Stimulated activated CD4-positive, alpha-beta T cell treated with anti-CD3 and anti-CD28 coated beads, Interleukin-2, amount 100 ng/mL, for 24 hours (primary cell): ENCODE measurements at places on chromosomes 1 and 21.

- DNase-seq: no peak
Observed at GRCh38 chr1:45051005-45051772, 39.1 kb downstream of the UROD start.

GRCh38 chr1:230067419-230067870, 407 bp downstream of the GALNT2 start:
- DNase-seq: peak; percentile 39

GRCh38 chr1:226125097-226125630, 61.4 kb downstream of the ACBD3 start:
- DNase-seq: peak; percentile 96

DNA sequence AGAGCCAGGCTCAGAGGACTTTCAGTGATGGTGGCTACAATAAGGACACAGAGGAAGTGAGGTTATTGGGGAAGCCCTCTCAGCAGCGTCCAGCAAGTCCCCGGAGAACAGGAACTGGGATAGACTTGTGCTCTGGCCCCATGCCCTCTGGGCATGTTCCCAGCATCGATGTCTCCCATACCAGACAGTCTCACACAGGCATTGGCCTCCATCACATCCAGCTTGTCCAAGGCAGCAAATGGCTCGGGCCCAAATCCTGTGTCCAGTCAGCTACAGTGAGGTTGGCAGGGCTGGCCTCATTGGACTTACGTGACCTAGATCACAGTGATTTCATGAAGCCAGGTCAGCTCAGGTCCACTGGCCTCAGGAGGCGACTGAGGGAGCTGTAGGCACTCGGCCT, 19.6 kb upstream of the TMEM54 start:
- DNase-seq: no peak

DNA sequence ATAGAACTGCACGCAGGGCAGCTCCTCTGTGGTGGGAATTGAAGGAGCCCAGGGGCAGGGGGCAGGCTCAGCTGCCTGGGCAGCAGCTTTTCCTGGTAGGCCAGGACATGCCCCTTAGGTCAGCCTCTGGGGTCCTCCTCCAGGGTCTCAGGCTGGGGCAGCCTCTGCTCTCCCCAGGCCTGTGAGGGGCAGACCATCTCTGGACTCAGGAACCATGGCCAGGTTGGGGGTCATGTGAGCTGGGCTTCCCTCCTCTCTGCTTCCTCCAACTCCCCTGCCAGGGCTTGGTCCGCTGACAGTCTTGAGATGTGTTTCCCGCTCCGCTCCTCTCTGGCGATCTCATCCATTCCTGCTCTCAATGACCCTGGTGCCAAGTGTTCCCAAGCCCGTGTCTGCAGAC, 5.7 kb downstream of the C1orf210 start:
- no peak for DNase-seq

DNA sequence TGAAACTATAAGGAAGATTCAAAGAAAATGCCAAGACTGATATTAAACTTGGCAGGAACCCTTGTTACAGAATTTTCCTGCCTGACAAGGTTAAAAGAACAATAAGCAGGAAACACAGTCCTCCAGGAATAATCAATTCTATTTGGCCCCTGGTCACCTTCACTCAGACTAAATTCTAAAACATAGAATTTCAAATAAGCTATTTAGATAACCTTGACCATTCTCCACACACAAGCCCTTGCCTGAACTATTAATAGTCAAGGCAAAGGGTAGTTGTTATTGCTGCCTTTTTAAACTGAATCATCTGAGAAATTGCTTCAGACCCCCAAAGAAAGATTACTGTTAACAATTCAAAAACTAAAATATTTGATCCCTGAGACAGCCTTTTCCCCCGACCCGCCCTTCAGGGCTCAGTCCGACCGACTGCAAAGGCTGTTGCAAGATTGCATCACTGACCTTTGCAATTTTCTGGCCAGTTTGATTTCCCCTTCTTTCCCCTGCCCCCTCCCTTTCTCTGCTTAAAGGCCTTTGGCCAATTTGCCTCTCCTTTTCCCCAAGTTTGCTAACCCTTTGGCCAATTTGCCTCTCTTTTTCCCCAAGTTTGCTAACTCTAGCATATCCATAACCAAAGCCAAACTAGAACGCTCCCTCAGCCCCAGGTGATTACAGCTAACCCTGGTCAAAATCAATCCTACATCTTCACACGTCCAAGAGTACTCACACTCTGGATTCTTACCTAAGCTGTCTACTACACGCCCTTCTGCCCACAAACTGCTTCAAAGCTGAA, 1.4 kb upstream of the G0S2 start:
- no peak for DNase-seq

GRCh38 chr1:32696041-32696440, 6.5 kb downstream of the SYNC start:
- DNase-seq: no peak

DNA sequence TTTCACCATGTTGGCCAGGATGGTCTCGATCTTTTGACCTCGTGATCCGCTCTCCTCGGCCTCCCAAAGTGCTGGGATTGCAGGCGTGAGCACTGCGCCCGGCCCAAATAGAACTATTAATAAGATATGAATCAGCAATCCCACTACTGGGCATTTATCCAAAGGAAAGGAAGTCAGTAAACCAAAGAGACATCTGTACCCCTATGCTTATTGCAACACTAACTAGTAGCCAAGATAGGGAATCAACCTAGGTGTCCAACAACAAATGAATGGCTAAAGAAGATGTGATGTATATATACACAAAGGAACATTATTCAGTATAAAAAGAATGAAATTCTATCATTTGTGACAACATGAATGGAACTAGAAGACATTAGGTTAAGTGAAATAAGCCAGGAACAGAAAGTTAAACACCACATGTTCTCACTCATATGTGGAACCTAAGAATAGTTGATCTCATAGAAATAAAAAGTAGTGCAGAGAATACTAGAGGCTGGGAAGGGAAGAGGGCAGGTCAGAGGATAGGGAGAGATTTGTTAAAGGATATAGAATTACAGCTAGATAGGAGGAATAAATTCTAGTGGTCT, 48.8 kb downstream of the XPR1 start:
- DNase-seq: no peak

DNA sequence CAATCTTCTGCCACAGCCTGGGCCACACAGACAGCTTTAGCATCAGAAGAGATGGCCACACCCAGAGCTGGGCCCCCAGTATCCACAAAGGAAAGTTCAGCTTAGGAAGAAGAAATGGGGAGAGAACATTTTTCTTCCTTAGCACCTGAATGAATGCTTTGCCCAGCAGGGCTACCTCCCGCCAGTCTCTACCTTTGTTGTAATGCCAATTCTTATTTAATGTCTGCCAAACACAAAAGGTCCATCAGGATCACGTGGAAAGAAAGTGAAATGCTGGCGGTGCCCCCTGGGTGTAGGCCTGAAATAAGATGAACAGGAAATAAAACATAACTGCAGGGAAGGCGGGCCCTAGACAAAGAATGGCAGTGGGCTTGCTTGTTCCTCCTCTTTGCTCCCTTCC, 125.6 kb downstream of the CACNA1E start:
- DNase-seq: no peak

DNA sequence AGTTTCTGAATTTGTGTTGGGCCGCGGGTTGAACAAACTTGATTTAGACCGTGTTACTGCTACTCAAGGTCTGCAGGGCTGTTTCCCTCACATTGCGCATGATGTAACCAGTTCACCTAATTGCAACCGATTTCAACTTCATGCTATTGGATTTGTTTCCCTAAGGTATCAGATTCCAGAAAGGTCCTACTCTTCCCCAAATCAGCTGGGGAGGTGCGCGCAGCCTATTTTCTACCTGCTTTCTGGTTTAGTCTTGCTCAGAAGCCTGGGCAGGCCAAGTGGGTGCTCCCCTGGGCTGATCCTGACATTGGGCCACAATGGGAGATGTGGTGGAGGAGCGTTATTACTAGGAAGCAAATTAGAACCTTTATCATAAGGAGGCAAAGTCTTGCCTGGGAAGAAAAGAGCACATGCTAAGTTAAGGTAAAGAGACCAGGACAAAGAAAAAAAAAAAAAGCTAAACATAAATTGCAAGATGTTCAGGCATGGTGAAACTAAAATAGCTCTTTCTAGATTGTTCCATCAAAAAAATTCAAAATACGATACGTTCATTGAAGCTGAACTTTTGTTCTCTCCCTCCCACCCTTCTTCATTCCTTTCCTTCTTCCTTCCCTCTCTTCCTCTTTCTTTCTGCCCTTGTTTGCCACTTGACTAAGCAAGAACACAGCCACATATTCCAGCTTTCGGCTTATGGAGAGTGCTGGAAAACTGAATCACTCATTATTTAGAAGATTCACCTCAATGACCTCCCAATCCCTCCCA, 28.8 kb upstream of the TARBP1 start:
- DNase-seq: no peak

- no peak for DNase-seq
Observed at GRCh38 chr1:155651861-155652661, 36.5 kb downstream of the YY1AP1 start.

- no peak for DNase-seq
Observed at GRCh38 chr1:237471956-237472355, 418.8 kb downstream of the ZP4 start.

- no peak for DNase-seq
Observed at GRCh38 chr1:199067483-199067882, 428.6 kb downstream of the PTPRC start.

GRCh38 chr1:113946678-113947387, 17.7 kb downstream of the HIPK1 start:
- no peak for DNase-seq

DNA sequence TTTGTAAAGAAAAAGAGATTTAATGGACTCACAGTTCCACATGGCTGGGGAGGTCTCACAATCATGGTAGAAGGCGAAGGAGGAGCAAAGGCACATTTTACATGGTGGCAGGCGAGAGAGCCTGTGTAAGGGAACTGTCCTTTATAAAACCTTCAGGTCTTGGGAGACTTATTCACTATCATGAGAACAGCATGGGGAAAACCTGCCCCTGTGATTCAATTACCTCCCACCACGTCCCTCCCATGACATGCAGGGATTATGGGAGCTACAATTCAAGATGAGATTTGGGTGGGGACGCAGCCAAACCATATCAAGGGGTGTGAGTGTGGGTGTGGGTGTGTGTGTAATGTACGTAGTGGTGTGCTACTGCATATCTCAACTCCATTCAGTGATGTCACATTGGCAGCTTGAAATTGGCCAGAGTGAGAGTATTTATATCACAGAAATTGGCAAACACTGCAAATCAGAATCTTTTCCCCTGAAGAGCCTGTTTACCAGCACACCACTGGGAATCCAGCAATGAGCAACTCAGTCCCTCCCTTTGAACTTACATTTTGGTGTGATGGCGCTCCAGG, 5.4 kb downstream of the ARHGEF10L start:
- no peak for DNase-seq

DNA sequence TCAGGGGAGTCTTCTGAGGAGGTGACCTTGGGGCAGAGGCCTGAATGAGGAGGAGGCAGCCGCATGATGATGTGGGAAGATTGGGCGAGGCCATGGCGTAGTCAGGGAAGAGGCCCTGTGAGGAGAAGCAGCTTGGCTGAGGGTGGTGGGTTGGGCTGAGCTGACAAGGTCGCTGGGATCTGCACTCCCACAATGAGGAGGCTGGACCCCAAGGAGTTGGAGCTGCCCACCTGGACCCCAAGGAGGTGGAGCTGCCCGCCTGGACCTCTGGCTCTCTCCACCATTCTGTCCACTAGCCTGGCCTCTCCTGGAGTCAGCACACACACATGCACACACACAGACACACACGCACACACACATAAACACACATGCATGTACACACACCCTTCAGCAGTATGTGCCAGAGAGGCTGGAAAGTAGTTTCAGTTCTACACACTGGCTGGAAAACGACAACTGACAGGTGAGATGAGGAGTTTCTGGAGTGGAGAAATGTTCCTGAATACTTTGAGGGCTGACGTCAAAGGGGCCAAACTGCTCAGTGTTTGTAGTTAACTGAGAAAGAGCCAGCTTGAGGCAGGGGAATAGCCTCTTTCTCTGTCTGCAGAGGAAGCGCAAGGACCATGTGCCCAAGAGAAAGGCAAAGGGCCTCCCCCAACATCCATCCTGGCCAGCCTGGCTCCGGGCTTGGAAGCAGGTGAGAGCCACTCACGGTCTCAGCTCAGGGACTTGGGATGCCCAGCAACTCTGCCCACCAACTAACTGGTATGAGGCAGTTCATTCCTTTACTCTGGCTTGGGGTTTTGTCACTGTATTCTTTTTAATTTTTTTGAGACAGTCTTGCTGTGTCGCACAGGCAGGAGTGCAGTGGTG, 7.1 kb downstream of the SMPDL3B start:
- no peak for DNase-seq

DNA sequence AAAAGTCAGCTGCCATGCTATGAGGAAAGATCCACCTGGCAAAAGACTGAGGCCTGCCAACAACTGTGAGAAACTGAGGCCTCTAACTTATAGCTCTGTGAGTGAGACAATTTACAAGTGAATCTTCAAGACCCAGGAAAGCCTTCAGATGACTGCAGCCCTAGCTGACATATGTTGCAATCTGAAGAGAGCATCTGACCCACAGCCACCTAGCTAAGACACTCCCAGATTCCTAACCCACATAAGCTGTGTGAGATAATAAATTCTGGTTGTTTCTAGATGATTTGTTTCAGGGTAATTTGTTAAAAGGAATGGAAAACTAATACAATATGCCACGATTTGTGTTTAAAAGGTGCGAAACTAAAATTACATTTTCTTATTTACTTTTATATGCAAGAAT, 55.1 kb downstream of the HFM1 start:
- no peak for DNase-seq

- DNase-seq: no peak
Observed at GRCh38 chr1:14880456-14881316, 272.9 kb upstream of the TMEM51 start.

- no peak for DNase-seq
Observed at GRCh38 chr1:84842748-84843231, 50.2 kb downstream of the LPAR3 start.

GRCh38 chr1:25805863-25806225, 5.9 kb downstream of the SELENON start:
- DNase-seq: no peak

GRCh38 chr1:72326494-72326893, 44.2 kb upstream of the NEGR1 start:
- no peak for DNase-seq

DNA sequence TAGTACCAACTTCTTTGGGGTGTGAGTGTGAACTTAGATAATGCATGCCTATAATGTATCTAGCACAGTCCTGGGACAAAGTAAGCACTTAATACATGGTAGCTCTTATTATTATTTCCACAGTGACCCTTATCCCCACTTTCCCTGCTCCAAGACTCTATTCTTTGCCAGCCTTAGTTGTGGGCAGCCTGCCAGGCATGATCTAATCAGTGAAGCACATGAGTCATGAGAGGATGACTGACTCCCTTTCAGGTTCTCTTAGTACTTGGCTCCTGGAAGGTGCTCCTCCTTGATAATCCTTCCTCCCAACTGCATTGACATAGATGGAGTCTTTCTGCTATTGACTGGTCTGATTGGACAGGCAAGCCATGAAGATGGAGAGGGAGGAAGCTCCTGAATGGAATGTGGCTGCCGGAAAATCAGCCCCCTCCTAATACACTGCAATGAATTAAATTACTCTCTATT, 17.4 kb upstream of the GNG12 start:
- no peak for DNase-seq

- no peak for DNase-seq
Observed at GRCh38 chr1:51717842-51718241, 101.0 kb downstream of the OSBPL9 start.

GRCh38 chr1:172826096-172826741, 167.3 kb downstream of the FASLG start:
- DNase-seq: no peak

- no peak for DNase-seq
Observed at GRCh38 chr1:4308806-4309205, 345.6 kb upstream of the AJAP1 start.

GRCh38 chr21:17462276-17462981, 50.4 kb upstream of the CXADR start:
- DNase-seq: no peak

GRCh38 chr1:235947989-235948388, 81.3 kb upstream of the LYST start:
- no peak for DNase-seq
